ENCODE measurements at places on chromosomes 4 and X. TPM values are rescaled to one million over a fixed set of nuclear protein-coding genes. Genes with fewer than 3 reads are reported as not detected.

The ARAF gene
- 44.3 TPM for total RNA-seq

The XPNPEP2 gene
- total RNA-seq: 0.08 TPM

The HMX1 gene
- total RNA-seq: 4.2 TPM

The CXCL1 gene
- total RNA-seq: 0.74 TPM

The AIMP1 gene
- total RNA-seq: 17.7 TPM

The ARHGAP24 gene
- total RNA-seq: 9.4 TPM

The VGLL1 gene
- not detected for total RNA-seq

The GASK1B gene
- total RNA-seq: 24.0 TPM

The GNRHR gene
- total RNA-seq: 0.16 TPM

The NRK gene
- 4.5 TPM for total RNA-seq

The TMSB15A gene
- total RNA-seq: 9.2 TPM

The CCKAR gene
- not detected for total RNA-seq

The TCEAL6 gene
- total RNA-seq: 54.4 TPM

The SMR3B gene
- total RNA-seq: 1.1 TPM

The FGF13 gene
- total RNA-seq: 3.7 TPM

The AREG gene
- 14.2 TPM for total RNA-seq

The RAB9A gene
- total RNA-seq: 12.9 TPM

The ADH1A gene
- not detected for total RNA-seq

The CFAP97 gene
- 49.4 TPM for total RNA-seq

The CENPVL2 gene
- 11.1 TPM for total RNA-seq

The C4orf54 gene
- total RNA-seq: 0.81 TPM

The OTUD6A gene
- 6.9 TPM for total RNA-seq

The SPANXD gene
- 13.9 TPM for total RNA-seq

The CLNK gene
- not detected for total RNA-seq

The GAGE2A gene
- 4.9 TPM for total RNA-seq

The RBM3 gene
- total RNA-seq: 167 TPM

The DMP1 gene
- 1.5 TPM for total RNA-seq

The SATL1 gene
- 2.4 TPM for total RNA-seq

The GLOD5 gene
- total RNA-seq: not detected

The DCAF4L1 gene
- total RNA-seq: 57.9 TPM

The FAAH2 gene
- total RNA-seq: 5.1 TPM
